ENCODE measurements at places on chromosomes 3 and 15. TPM values are rescaled to one million over a fixed set of nuclear protein-coding genes. Genes with fewer than 3 reads are reported as not detected.

DNA sequence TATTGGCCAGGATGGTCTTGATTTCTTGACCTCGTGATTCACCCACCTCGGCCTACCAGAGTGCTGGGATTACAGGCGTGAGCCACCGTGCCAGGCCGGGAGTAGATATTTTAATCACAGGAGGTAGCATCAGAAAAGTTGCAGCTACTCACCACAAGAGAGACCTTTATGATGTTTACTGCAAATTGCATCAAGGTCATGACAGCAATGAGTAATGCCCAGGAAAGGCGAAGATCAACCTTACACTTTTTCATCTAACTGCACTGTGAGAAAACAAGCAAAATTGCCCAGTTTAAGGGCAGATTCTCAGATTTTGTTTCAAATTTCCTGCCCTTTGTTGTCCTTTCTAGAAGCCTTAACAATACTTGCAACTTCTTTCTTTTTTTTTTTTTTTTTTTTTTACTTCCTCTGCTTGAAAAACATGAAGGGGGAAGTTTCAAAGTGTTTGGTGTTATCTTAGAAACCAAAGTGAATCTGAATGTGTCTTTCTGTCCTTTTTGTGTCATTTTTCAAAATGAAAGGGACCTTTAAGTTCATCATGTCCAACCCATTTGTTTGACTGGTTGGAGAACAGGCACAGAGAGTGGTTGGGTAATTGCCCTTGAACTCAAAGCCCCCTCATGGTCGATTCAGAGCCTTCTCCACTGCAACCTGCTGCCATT, 25.0 kb downstream of the TGFBR2 start:
- no peaks in the 10 kb centered on the region for H3K36me3 ChIP-seq
- H3K27ac ChIP-seq: peak overlapping the region; percentile 49
- no peak for DNase-seq
- peaks cover 45% of the 10 kb centered on the region for H3K4me1 ChIP-seq

GRCh38 chr3:33315826-33316225, 38.6 kb downstream of the FBXL2 start:
- no peaks in the 10 kb centered on the region for H3K36me3 ChIP-seq
- no peak overlapping the region for H3K4me3 ChIP-seq
- no peak overlapping the region for H3K27ac ChIP-seq
- DNase-seq: no peak

DNA sequence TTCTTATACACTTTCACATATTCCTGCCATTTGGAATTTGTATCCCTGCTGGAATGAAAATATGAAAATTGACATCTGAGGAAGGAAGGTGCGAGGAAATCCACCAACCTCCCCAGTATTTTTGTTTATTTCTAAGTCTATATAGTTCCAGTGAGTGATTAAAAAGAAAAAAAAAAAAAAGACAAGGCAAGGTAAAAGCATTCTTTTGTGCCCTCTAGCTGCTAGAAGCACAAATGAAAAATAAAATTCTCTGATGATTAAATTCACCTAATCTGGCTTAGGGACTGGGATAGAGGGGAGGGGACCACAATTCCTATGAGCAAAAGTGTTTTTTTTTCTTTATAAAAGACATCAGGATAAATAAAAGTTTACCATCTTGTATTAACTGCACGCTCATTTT, 370.9 kb downstream of the NR2F2 start:
- no peak overlapping the region for H3K27ac ChIP-seq
- H3K4me1 ChIP-seq: no peaks in the 10 kb centered on the region

DNA sequence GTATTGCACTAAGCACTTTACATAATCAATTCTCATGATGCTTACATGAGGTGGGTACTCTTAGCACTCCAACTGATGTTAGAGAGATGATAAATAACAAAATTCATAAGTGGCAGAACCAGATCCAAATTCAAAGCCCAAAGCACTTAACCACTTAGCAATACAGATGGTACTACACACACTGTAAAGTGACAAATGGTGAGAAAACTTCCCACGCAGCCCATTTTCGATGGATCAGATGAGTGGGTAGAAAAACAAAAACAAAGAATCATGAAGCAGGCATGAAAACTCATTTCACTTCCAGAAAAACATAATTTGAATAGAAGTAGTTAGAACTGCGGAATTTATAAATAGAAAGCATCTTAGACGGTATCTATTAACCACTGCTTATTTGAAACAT, 66.2 kb downstream of the FRMD4B start:
- DNase-seq: no peak
- H3K27ac ChIP-seq: no peak overlapping the region
- H3K36me3 ChIP-seq: no peaks in the 10 kb centered on the region

DNA sequence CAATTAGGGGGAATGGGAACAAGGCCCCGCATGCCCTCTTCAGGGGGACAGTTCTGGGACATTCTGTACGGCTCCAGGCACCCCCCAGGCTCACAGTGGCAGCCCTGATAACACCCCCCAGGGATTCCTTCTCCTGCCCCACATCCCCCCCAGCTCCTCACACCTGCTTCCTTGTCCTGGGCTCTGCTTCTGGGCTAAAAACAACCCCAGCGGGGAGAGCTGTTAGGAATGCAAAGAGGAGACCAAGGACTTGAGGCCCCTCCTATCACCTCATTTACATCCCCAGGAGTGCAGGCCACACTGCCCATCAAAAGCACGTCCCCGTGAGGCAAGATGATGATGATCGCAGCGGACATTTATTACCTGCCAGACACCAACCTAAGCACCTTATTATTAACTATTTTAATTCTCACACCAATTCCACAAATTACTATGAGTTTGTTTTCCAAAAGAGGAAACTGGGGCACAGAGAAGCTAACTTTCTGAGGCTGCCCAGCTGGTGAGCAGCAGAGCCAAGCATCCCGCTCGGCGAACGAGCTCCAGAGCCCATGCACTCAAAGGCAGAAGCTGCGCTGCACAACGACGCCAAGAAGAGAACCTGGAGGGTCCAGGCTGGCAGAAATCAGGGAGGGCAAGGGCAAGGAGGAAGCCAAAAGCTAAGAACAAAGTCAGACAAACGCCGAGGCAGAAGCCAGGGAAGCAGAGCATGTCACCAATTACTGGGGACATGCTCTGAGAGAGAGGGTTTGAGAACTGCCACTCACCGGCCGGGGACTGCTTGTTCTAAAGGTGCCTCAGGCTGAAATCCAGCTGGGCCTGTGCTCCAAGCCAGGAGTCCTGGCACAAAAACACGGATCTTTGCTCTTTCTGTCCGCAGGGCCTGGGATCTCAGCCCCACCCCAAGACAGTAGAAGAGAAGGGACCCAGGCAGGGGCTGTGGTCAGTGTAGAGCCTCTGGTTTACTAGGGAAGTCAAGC, 76.2 kb upstream of the NSMCE3 start:
- no peak overlapping the region for H3K4me3 ChIP-seq
- no peaks in the 10 kb centered on the region for H3K27me3 ChIP-seq
- H3K36me3 ChIP-seq: no peaks in the 10 kb centered on the region
- H3K27ac ChIP-seq: no peak overlapping the region
- no peaks in the 10 kb centered on the region for H3K4me1 ChIP-seq

DNA sequence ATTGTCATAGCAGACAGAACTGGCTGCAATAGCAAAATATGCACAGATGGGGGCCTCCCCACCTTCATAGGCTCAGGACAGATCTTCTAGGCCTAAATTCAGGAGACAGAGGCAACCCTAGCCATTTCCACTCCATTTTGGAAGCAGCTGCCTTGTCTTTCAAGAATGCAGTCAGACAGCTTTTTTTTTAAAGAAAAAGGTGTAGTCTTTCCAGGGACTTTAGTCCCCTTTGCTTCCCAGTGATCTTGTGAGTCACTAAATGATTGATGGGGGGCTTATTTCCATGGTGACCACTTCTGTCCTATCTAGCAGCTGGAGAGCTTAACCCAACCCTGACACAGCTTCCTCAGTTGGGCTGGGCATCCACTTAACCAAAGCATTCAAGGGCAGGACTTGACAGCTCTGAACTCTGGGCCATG, 165.9 kb downstream of the TPRG1 start:
- H3K27me3 ChIP-seq: no peaks in the 10 kb centered on the region
- H3K36me3 ChIP-seq: no peaks in the 10 kb centered on the region
- H3K4me3 ChIP-seq: no peak overlapping the region
- no peaks in the 10 kb centered on the region for H3K4me1 ChIP-seq
- no peak overlapping the region for H3K27ac ChIP-seq

GRCh38 chr3:56459104-56459496, 9.2 kb downstream of the ERC2 start:
- no peak for DNase-seq
- H3K4me3 ChIP-seq: no peak overlapping the region
- H3K4me1 ChIP-seq: no peaks in the 10 kb centered on the region

- H3K27me3 ChIP-seq: no peaks in the 10 kb centered on the region
- H3K27ac ChIP-seq: no peak overlapping the region
- no peak for DNase-seq
- no peak overlapping the region for H3K4me3 ChIP-seq
- no peaks in the 10 kb centered on the region for H3K36me3 ChIP-seq
These were observed 146.1 kb upstream of the LPP start for GRCh38 chr3:188007897-188008296.

DNA sequence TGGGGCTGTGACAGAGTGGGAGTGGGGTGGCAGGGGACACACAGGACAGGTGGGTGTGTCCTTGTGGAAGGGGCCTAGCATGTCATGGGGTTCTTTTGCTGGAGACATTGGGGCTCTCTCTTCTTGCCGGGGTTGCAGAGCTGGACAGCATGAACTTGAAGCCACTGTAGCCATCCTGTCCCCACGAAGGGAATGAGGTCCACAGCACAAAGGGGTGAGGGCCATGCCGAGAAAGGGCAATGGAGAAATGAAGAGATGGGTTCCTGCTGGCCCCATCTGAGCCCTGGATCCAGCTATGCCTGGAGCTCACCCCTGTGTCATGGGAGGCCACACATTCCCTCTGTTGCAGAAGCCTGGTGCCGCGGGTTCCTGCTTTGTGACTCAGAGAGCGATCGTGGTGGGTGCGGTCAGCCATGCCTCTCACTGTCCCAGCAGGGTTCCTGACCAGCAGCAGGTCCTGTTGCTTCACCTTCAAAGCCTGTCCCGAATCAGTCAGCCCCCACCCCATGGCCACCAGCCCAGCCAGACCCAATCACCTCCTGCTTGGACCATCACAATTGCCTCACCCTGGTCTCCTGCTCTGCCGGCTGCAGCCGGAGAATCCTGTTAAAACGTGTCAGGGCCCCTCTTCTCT, 50.0 kb downstream of the DNAJB8 start:
- no peaks in the 10 kb centered on the region for H3K36me3 ChIP-seq
- H3K4me1 ChIP-seq: no peaks in the 10 kb centered on the region
- no peaks in the 10 kb centered on the region for H3K27me3 ChIP-seq
- H3K4me3 ChIP-seq: no peak overlapping the region
- no peak overlapping the region for H3K27ac ChIP-seq
- no peak for DNase-seq

DNA sequence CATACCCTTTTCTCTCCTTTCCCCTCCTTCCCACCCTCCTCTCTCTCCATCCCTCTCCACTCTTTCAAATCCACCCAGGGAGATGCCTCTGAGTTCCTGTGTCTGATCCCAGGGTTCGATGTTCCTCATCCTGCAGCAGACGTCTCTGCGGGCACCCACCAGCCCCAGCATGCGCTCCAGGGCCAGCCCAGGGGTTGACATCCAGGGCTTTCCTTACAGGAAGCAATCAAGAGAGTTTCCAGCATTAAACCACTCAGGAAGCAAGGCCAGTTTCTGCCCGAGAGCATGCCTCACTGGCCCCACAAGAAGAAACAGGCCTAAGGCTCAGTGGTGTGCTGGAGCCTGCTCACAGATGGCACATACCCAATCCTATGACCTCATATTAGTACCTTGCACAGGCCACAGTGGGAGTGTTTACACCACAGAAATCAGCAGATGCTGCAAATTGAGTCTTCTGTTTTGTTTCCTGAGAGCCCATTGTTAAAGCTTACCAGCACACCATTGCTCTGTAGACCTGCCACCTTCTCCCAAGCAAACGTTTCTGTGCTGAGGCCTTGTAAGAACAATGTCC, 13.2 kb downstream of the SLC6A1 start:
- H3K4me3 ChIP-seq: no peak overlapping the region
- no peaks in the 10 kb centered on the region for H3K27me3 ChIP-seq
- H3K27ac ChIP-seq: no peak overlapping the region
- DNase-seq: no peak

The KCNAB1 gene
- total RNA-seq: 6.6 TPM

The CSPG4 gene
- total RNA-seq: 30.7 TPM

Data from kidney (tissue), 22 donors.